ENCODE measurements at places on chromosomes 6 and 20.

- no peak for DNase-seq
These were observed 158.3 kb downstream of the EYA4 start for GRCh38 chr6:133399426-133399825.

GRCh38 chr6:30981942-30982772 is 1.4 kb upstream of the MUC21 start:
- DNase-seq, result no peak

GRCh38 chr6:143877584-143878271 is 13.5 kb downstream of the ZC2HC1B start:
- DNase-seq, result no peak

DNA sequence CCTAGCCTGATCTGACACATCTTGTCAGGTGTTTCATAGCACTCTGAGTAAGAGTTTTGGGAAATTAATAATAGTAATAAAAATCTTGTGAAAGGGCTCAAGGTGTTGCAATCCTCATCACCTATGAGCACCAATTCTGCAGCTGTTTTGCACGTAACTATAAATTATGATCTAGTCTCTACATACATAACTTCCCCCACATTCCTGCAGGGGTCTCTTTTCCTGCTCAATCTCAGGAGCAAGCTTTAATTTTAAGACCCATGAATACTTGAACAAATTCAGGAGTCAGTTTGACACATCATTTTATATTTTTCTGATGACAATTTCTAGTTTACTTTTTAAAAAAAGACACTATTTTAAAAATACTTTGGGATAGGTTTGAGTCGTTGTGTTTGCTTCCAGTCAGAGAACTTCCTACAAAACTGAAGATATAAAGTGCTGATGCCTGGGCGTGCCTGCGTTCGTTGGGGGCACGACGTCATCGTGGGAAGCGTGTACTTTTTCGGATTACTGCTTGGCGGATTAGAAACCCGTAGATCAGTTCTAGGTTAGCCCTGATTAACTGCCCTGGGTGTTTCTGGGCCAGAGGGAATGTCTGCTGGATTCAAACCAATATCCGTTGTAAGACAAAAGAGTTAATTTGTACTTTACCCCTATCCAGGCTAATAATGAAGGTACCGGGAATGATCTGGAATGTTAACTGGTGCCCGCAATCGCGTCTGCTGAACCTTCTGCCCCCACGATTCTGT is 1.0 kb upstream of the E2F3 start:
- no peak for DNase-seq

- DNase-seq, result no peak
These were observed 192.6 kb upstream of the VGLL2 start for GRCh38 chr6:117072781-117073180.

DNA sequence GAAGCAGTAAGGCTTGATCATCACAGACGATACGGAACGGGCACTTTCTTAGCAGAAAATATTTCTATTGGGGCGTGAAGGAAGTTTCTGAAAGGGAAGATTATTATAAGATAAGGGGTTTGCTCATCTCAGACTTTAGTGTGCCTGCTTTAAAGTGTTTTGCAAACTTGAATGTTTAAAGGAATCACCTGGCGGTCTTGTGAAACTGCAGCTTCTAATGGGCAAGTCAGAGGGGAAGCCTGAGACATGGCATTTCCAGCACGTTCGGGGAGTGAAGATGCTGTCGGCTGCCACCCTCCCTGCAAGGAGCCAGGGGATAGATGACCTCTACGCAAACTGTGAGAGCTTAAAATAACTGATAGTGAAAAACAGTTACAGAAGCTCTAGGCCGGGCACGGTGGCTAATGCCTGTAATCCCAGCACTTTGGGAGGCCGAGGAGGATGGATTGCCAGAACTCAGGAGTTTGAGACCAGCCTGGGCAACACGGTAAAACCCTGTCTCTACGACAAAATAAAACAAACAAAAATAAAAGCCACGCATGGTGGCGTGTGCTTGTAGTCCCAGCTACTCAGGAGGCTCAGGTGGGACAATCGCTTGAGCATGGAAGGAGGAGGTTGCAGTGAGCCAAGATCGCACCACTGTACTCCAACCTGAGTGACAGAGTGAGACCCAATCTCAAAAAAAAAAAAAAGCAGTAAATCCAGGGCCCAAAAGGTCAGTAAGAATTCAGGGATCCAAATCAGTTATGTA is 2.3 kb upstream of the KIF16B start:
- DNase-seq, result no peak

GRCh38 chr6:15608396-15608795 is 54.4 kb downstream of the DTNBP1 start:
- no peak for DNase-seq

DNA sequence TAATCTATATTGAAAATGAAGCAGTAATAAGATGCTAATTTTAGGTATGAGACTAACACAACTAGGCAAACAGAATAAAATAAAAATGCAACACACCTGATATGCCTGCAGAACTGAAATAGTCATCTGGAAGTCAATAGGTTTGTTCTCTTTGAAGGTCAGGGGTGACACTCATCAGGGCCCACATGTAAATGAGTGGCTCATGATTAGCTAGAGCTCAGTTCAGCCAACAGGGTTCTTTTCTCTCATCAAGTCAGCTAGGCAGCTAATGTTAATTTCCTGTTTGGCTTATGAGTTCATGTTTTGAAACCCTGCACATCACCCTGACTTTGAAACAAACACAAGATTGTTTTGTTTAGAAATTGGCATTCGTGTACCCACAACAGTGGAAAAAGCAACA is 23.8 kb downstream of the SMLR1 start:
- no peak for DNase-seq

DNA sequence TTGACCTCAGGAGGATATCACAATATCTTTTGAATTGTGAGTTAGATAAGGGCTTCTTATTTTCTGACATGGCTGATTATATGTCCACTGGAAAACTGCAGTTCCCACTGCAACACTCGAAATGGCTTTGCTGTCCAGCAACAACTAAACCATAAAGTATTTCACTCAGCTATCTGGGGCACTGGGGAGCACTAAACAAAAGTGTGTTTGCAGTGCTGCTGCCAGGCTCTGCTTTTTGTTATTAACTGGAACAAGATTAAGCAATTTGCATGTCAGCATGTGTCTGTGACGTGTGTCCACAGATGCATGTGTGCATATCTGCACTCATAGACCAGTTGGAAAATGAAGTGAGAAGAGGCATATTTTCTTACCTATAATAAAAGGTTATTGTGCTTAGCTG is 107.8 kb upstream of the CCN2 start:
- no peak for DNase-seq

DNA sequence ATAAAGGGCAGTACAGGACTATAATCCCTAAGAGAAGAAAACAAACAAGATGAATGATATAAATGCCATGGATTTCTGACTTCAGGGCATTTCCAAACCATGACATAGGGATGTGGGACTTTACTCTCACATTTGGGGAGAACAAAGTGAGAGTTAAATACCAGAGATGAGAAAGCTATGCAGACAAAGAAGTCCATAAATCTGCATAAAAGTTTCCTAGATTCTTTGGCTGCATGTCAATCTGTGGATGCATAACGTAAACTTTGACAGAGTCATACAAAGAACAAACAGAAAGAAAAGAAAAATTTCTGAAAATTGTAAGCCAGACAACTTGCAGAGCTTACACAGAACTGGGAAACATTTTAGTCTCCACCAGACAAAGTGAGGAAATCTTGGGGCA is 11.7 kb downstream of the EPM2A start:
- DNase-seq, result no peak
